ENCODE measurements at places on chromosomes 13 and 19.

- no peak for DNase-seq
These were observed 199.9 kb downstream of the B3GLCT start for GRCh38 chr13:31399690-31400089.

DNA sequence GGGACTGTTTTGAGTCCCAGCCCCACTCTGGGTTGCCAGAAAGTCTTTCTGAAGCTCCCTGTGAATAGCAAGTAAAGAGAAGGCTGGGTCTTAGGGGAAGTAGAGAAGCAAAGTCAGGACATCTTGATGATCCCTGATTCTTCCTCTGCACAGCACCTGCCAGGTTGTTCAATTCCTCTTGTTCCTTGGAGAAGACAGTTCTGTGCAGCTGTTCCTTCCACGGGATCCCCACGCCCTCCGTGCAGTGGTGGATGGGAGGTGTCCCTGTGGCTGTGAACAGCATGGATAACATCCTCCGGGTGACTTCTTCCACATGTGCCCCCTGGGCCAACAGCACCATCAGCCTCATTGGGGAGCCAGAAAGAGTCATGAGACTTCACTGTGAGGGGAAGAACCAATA, 29.1 kb upstream of the IGLON5 start:
- no peak for DNase-seq

GRCh38 chr13:108733022-108733560, 103.7 kb downstream of the MYO16 start:
- DNase-seq, result no peak

GRCh38 chr19:5132206-5132560, 163.3 kb downstream of the KDM4B start:
- DNase-seq, result no peak

GRCh38 chr19:12139885-12140544, at the start of gene ZNF20:
ZNF20 (minus strand) TSS chr19:12140350; CDS start chr19:12140182, 168 bp downstream.
- DNase-seq, result peak; percentile 88

GRCh38 chr19:6521718-6522646, 8.8 kb upstream of the TNFSF9 start:
- no peak for DNase-seq

DNA sequence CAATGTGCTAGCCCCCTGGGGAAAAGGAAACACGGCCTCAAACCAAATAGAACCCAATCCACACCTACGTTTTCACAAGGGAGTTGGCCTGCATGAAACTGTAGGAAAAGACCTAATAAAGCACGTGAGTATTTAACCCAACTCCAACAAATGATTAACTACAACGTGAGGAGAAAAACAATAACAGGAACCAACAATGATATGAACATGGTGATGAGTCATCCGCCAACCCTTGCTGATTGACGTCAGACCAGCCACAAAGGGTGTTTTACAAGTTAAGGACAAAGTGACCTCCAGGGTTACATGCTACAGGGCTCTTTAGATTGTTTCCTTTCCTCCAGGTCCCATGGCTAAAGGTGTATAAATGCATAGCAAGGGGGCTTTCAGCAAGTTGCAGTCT, 460.5 kb downstream of the COG6 start:
- DNase-seq, result peak; percentile 9

- DNase-seq, result no peak
These were observed 32.9 kb downstream of the TEX26 start for GRCh38 chr13:30965380-30965779.

DNA sequence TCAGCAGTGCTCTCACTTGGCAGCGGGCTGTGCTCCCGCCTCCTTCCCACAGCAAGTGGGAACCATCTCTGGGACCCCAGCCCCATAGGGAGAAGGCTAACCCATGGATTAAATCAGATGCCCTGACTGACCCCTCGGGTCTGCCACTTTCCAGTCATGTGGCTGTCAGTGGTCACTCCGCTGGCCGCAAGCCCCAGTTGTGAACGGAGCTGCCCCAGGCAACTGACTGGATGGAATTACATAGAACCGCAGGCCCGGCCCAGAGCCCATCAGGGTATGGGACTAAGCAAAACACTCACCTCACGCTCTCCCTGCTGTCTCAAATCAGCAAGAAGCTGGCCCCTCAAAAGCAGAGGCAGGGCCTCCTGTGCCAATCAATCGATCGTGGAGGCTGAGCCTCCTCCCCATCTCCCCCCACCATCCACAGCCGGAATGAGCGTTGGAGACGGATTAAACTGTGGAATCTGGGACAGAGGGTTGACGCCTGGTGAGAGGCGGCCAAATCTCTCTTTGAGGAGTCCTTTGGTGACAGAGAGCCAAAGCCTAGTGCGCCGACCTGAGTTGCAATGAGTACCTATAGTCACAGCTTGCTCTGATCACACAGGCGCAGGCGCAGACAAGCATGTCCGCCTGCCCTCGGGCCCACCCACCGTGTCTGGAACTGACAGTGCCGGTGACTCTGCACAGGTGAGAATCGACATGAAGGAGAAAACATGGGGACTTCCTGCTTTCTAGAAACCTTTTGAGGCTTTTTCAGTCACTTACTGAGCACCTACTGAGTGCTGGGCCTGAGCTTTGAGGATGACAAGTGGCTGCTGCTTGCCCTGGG, 38.7 kb downstream of the PBX4 start:
- DNase-seq, result no peak

GRCh38 chr13:51549593-51549992, 34.7 kb upstream of the WDFY2 start:
- no peak for DNase-seq

- DNase-seq, result peak; percentile 29
These were observed at the start of gene MCF2L for GRCh38 chr13:112968910-112969691. MCF2L (plus strand) TSS chr13:112969214; CDS start chr13:112969380, 166 bp downstream.

DNA sequence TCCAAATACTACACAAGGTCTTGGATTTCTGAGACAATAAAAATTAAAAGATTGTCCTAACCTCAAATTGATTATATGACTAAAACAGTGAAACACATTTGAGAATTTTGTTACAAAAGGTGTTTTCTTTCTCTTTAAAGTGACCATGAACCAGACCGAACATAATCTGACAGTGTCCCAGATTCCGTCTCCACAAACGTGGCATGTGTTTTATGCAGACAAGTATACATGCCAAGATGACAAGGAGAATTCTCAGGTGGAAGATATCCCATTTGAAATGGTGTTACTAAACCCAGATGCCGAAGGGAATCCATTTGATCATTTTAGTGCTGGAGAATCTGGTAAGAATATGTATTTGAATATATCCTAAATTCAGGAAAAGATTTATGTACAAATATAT, 10.4 kb downstream of the GPR180 start:
- DNase-seq, result no peak

GRCh38 chr13:49953560-49953959, 17.4 kb upstream of the SPRYD7 start:
- DNase-seq, result no peak

GRCh38 chr13:20927596-20928257, 25.2 kb upstream of the XPO4 start:
- DNase-seq, result no peak

GRCh38 chr13:22866221-22866620, 314.6 kb upstream of the SGCG start:
- DNase-seq, result no peak

- DNase-seq, result no peak
These were observed 18.4 kb upstream of the S1PR4 start for GRCh38 chr19:3160219-3160618.

DNA sequence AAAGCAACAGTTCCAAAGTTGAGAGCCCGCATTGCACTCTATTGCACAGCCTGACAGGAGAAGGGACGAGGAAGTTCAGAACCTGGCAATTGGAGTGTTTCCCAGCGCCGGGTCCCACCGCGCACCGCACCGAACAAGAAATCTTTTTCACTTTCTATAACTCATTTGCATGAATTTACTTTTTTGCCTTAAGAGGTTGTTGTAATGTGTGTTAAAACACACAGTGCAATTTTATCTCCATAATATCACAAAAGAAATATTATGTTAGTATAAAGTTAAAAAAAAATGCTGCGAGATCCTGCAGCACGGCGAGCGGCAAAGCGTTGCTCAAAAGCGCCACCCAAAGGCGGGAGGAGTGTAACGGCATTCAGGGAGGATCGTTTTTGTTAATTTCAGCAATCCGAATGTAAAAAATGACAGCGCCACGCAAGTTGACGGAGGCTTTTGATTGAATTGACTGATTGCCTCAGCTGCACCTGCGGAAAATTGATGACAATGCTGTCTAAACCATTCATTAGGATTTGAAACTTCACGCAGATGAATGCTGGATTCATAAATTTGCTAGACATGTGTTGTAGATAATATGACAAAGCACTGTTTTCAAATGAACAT, 303.6 kb upstream of the ZNF507 start:
- DNase-seq, result peak; percentile 27

DNA sequence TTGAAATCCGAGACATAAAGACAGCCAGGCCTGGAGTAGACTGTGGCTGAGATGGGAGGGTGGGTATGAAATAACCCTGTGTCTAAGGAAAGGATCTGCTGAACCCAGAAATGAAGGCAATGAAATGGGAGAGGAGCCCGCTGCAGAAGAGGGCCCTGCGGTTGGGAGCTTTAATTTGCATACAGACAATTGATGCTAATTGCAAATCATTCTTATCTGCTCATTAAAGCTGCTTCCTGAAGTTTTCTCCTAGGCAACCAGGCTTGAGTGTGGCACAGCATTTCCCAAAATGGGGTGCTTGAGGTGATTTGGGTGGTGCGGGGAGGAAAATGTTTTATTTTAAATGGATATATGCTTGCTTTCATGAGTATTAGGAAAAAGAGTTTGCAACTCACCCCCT, 55.4 kb downstream of the DPF1 start:
- no peak for DNase-seq

DNA sequence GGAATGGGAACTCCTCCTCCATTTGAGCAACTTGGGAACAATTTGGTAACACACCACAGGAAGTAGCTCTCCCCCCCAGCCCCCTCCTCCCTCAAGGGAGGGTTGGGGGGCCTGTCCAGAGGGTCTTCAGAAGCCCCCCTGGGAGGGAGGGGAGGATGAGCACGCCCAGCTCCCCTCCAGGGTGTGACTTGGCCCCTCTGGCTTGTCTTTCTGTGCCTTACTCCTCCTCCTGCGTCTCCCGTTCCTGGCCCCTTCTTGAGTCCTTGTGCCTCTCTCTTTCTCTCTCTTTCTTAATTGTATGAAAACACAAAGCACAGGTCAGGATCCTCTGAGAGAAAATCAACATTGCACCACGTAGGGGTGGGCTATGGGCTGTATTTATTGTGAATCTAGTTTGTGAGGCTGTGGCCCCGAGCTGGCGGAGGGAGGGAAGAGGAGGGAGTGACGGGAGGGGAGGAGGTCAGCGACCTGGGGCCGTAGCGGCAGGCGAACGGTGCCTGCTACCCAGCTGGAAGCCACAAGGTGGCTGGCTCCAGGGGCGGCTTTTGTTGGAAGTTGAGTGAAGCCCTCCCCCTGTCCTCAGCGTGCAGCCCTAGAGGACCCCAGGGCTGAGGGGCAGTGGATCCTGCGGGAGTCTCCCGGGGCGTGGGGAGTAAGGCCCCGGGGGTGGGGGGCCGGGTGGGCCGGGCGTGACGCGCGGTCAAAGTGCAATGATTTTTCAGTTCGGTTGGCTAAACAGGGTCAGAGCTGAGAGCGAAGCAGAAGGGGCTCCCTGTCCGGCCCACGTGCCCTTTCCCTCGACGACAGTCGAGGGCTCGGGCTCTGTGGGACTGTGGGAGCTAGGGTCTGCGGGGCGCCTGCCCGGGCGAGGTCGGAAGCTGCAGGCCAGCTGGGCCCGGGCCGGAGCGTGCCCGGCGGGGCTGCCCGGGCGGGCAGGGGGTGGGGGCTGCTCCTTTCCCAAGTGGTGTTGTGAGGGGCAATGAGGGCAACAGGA, 6.4 kb downstream of the LYL1 start:
- DNase-seq, result no peak

DNA sequence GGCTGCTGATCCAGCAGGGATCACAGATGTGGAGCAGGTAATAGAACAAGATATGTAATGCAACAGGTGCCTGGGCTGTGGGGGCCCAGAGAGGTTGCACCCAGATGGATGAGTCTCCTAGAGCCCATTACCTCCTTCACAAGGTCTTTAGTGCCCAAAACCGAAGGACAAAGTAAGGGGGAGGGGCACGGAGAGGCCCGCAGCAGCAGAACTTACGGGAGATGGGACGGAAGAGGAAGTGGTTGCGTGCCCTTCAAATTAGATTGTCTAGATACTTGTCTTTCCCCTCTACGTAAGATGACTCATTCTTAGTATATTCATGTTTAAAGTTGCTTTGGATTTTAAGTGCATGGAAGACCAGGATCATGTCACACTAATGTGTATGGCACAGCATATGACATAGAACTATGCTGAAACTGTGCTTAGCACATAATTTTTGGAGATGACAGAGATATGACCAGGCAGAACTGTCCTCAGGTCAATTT, 5.7 kb upstream of the MRPS31 start:
- DNase-seq, result peak; percentile 50

- DNase-seq, result no peak
These were observed 30.8 kb downstream of the WTIP start for GRCh38 chr19:34512254-34512822.

GRCh38 chr13:43387880-43388279, 364.5 kb downstream of the DNAJC15 start:
- DNase-seq, result no peak

- peak; percentile 83 for DNase-seq
These were observed at the start of gene ZNF433 for GRCh38 chr19:12035220-12036172. ZNF433 (minus strand) TSS chr19:12035679; CDS start chr19:12035539, 140 bp downstream.
